ENCODE measurements at places on chromosomes 6 and 20.

DNA sequence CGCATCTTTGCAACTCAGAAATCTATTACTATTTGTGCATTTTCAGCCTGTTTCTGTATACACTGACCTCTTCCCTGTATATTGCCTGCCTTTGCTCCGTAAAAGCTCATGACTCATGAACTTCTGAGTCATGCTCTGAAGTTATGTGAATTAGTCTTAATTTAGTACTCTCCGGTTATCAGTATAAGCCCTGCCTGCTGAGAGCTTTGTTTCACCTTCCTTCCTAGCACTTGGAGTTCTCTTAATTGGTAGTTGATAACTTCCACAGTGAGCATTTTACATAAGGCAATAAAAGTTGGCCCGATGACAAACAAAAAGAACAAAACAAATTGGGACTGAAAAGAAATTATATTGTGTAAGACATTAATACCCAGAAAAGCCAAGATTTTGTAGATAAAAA, 231.4 kb downstream of the GJA1 start:
- no peak for DNase-seq

DNA sequence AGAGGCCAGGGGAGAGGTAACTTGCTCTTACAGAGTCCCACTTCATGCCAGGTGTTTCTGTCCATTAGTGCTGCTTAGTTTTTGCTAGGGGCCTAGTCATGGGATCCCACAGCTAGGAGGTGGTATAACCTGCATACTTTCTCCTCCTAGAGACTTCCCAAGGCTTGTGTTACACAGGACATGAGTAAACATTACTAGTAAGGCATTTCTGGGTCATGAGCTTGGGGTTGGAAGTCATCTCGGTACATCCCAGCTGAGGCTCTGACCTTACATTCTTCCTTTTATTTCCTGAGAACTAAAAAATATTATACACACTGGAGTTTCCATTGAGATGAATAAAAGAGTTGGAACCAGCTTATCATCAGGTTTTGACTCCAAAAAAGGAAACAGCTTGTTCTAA, 20.9 kb upstream of the PNPLA1 start:
- no peak for DNase-seq

DNA sequence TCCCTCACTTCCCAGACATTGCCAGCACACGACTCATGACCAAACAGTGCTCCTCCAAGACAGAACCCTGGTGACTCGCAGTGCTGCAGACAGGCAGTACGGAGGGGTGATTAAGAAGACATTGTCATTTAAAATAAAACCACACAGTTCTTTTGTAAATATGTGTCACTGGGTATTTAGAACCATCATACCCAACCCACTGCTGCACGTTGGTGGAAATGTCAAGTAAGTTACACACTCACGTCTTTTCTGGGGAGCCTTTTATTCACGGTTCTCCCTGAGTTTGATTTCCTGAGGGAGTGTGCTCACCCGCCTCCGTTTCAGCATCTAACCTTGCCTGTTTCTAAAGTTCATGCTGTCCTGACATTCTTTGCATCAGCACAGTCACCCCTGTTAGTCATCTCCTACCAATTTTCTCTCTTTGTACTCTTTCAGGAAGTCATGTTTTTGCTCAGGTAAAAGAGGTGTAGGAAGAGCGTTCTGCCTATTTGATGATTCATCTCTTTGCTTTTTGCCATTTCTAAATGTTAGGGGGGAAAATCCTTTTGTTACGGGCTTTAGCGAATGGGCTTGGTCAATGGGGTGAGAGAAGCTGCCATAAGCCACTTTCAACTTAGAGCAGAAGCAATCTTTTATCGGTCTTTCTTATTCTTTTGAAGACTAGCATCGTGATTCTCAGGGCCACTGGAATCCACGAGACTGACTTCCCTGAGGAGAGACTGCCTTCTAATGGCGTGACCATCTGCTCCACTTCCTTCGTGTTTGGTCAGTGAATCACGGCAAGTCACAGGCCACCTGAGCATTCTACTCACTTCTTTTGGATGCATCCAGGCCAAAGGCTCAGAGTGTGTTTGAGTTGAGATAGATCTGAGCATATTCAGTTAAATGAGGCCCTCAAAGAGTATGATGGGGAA, 512.8 kb upstream of the JARID2 start:
- no peak for DNase-seq

- no peak for DNase-seq
These were observed 20.7 kb downstream of the NKX2-4 start for GRCh38 chr20:21376626-21377025.

All from NK-92 treated with Interleukin-12 subunit alpha and Interleukin-12 subunit beta, amount 100 ng/mL, for 24 hours (cell line).